Stimulated activated CD4-positive, alpha-beta T cell treated with anti-CD3 and anti-CD28 coated beads, TNF-alpha, amount 100 ng/mL, for 1 hour (primary cell): ENCODE measurements at places on chromosomes 16 and 17.

DNA sequence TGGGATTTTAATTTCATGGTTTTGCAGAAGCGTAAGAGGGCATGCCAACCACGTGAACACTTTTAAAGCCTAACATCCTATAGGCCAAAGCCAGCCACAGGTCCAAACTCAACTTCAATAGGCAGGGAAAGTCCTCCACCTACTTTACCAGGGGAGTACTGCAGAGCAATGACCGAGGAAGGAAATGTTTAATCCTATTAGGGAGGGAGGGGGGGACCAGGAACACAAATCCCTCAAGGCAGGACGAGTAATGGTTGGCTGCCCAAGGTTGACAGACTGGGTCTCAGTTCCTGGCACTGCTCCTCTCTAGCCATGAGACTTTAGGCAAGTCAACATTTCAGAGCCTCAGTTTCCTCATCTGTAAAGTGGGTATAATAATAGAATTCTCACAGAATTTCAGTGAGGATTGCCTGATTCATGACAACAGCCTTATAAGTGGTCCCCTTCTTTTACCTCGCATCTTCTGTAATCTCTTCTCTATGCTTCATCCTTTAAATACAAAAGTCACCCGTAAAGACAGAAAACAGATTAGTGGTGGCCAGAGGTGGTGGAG, 315.8 kb downstream of the HAPSTR1 start:
- DNase-seq = no peak

DNA sequence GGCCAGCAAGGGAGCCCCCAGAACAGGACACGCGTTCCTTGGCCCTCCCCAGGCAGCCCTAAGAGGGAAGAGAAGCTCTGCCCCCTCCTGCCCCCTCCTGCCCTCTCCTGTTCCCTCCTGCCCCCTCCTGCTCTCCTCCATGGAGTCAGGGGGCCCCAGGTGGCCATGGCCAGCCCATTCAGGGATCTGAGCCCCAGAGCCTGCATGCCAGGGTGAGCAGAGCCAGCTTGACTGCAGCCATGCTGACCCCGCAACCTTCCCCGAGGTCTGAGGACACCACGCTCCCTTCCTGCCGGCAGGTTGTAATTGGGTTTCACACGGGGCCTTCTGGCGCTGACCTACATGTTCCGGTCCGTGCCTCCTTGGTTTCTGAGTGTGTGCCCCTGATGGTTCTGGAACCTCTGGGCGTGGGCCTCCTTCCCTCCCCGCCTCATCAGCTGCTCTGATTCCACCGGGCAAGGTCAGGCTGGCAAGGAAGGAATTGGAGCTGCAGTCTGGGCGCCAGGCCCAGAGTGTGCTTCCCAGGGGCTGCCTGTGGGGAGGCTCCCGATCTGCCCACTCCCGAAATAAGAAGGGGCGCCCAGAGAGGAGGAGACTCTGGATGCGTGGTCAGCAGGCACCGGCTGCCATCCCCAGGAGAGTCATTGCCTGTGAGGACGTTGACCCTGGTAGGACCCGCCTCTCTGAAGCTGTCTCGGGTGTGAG, 23.7 kb upstream of the NPTX1 start:
- no peak for DNase-seq

DNA sequence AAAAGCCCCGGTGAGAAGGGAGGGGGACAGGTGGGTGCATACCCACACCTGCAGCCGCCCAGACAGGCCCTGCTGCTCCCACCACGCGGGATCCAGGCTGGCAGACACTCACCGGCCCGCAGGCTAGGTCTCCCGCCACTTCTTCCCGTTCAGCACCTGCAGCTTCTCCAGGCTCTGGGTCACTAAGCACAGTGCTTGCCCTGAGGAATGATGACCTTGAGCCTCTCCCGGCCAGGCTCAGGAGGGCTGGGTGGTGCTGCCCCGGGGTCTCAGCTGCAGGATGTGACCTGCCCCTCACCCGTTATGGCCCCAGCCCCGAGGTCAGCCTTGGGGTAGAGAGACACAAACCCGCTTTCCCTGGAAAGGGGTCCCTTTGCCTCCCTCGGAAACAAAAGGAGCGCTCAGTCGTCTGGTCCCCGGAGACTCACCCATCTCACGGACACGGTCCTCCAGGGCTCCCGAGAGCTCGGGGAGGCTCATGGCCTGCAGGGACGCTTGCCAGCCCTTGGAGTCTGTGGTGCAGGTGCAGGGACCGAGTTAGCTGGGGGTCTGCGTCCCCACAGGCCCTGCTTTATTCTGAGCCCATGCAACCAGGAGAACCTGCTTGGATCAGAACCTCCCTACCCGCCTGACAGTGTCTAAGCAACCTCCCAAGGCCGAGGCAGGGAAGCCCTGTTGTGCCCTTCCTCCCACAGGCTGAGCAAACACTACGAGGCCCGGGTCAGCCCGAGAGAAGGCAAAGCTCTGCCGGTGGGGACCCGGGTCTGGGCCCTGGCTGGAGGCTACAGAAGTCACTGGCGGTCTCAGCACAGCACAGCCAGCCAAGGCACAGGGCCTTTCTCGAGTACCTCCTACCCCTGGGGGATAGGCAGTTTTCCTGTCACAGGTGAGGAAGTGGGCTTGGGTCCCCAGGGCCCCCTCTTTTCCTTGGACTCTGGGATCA, 3.8 kb downstream of the NUDT16L1 start:
- DNase-seq = no peak

DNA sequence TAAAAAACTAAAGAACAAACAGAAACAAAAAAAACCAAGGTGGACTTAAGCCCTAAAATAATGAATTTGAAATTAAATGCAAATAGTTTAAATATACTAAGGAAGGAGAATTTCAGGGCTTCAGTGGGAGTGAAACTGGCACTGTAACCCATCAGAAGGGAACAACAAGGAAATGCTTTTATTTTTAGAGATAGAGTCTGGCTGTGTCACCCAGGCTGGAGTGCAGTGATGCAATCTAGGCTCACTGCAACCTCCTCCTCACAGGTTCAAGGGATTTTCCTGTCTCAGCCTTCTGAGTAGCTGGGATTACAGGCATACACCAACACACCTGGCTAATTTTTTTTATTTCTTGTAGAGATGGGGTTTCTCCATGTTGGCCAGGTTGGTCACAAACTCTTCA, 625.2 kb upstream of the CDH8 start:
- no peak for DNase-seq

DNA sequence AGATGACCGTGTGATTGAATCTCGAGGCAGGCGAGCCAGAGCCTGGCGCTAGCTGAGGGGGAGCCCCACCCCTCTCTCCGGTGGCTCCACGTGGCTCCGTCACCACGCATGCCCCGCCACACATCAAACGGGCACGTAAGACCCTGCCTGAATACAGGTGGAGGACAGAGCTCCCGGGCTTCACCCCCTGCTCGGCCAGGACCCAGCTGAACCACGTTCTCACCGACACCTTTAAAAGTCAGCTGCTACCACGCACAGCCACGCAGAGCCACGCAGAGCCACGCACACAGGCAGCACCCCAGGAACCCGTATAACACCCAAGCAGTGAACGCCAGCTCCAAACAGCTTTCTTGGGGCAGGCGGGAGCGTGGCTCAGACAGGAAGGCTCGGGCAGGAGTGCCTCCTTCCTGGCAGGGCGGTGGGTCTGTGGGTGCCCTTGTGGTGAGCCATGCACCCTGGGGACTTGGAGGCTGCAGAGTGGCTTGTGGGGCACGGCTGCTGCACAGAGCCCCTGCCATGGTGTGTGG, 4.4 kb downstream of the TMEM204 start:
- DNase-seq = no peak

DNA sequence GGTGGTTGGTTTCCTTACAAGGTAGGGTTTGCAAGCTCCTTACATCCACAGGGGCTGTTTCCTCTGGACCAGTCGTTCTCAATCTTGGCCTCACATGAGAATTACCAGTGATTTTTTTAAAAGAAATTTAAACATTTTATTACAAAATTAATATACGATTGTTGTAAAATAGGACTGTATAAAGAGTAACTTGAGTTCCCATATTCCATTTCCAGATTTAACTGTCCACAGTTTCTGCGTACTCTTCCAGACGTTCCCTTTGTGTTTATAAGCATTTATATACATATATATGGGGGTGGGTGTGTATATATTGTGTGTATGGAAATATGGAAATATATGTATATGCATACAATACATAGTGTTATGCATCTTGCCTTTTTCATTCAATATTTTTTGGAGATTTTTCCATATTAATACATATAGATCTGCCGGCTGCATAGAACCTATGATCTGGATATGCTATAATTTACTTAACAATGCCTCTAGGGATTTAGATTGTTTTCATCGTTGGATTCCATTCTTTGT, 31.5 kb downstream of the HLF start:
- DNase-seq = no peak

DNA sequence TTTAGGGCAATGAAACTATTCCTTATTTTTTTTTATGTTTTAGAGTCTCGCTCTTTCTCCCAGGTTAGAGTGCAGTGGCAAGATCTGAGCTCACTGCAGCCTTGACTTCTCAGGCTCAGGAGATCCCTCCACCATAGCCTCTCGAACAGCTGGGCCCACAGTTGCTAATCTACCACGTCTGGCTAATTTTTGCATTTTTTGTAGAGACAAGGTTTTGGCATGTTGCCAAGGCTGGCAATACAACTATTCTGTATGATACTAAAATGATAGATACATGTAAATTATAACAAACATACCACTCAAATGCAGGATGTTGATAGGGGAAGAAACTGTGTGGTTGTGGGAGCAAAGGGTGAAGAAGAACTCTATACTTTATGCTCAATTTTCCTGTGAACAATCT, 401.3 kb downstream of the ZFHX3 start:
- DNase-seq = no peak

DNA sequence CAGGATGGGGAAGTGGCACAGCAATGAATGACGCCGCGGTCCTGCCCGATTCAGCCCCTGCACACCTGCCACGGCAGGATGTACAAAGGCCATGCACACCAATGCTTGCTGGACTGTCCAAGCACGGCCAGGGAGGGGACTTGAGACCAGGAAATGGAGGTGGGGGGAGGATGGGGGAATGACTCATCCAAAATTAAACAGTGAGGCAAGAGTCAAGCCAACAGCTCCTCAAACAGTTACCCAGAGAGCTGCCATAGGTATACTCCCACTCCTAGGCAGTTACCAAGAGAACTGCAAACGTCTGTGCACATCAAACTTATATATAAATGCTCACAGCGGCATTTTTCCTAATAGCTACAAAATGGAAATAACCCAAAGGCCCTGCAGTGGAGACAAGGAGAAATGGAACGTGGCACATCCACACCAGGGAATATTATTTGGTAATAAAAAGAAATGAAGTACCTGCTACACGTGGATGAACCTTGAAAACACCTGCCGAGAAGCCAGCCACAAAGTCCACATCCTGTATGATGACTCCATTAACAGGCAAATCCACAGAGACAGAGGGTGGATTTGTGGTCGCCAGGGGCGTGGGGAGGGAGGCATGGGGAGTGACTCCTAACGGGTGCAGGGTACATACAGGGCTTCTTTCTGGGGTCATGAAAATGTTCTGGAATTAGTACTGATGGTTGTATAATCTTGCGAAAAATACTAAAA, 54.1 kb downstream of the VAC14 start:
- DNase-seq = no peak

DNA sequence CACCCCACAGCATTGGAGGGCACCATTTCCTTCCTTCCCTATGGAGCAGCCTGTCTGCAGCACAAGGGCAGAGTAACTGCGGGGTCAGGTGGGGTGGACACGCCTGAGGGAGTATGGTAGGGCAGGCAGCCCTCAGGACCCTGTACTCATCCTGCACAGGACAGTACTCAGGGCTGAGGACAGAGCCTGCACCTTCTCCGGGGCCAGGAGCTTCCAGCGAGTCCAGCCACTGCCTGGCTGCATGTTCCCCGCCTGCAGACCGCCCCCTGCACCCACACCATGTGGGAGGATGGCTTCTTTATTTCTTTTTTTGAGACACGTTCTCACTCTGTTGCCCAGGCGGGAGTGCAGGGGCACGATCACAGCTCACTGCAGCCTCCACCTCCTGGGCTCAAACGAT, 47.6 kb upstream of the CDC42EP4 start:
- DNase-seq = no peak

DNA sequence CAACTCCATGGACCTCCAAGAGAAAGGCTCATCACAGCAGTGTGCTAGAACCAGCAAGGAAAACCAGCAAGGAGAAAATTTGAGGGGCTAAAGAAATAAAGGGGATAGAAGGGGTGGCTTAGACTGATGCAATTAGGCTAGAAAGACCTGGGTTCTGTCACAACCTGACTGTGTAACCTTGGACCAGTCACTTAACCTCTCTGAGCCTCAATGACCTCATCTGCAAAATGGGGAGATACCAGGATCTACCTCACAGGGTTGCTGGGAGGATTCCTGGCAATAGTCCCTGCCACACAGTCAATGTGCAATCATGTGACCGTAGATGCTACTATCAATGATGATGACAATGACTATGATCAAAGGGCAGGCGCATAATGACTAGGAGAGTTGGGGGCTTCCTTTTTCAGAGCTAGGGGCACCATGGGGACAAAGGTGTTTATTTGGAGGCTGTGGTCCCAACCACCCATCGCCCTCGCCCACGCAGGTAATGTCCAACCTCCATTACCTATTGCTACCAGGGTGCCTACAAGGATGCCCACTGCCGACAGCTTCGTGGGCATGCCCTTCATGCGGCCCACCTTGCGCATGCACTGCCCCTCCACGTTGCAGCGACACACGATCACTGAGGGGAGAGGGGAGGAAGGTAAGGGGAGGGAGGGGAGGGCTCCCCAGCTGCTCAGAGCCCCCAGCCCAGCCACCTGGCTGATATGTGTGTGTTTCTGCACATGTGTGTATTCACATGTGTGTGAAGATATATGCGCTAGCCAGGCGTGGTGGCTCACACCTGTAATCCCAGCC, 9.7 kb downstream of the CDH16 start:
- no peak for DNase-seq

DNA sequence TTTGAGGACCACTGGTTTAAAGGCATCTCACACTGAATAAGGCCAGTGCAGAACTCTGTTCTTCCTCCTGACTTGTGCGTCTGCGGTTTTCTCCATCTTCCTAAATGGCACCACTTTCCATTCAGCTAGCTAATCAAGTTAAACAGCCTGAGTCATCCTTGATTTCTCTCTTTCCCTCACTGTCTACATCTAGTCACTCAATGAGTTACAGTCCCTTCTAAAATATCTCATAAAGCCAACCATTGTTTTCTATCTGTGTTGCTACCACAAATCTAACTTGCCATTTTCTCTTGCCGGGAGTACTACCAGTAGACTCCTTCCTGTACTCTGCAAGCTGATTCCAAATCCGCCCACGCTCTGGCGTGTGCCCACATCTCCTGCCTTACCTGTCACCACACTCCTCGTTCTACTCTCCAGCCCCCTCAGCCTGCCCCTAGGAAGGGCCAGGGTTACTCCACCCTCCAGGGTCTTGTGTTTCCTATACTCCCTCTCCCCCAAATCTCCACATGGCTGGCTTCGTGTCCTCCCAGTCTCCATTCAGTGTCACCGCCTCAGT, 324.5 kb downstream of the SNX29 start:
- no peak for DNase-seq

- DNase-seq = no peak
Measured at GRCh38 chr17:29215717-29216116, 30.9 kb upstream of the CRYBA1 start.

DNA sequence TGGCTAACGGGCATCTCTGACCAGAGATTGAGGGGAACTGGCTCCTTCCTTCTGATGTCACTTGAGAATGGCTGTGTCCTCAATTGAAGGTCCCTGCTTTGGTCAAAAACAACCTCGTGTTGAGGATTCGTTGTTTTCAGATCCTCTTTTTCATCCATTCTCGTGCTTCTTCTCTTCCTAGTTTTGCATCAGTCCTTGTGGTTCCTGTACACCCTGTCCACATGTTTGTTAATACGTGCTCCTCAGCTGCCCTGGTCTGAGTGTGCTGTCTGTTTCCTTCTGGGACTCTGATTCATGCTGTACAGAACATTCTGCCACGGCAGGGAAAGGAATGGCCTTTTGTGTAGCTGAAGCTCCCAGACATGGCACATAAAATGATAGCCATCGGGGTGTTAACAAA, 863.2 kb upstream of the GOT2 start:
- no peak for DNase-seq
